Activated CD8-positive, alpha-beta T cell treated with anti-CD3 and anti-CD28 coated beads for 36 hours (primary cell): ENCODE measurements at places on chromosomes 1 and 21. TPM values are rescaled to one million over a fixed set of nuclear protein-coding genes. Genes with fewer than 3 reads are reported as not detected.

Gene ECM1
- total RNA-seq, result 0.74 TPM

Gene CA6
- 3.5 TPM for total RNA-seq

Gene PLXNA2
- total RNA-seq, result 0.23 TPM

Gene KIF14
- 13.7 TPM for total RNA-seq

Gene CLCNKB
- not detected for total RNA-seq

Gene TFF3
- total RNA-seq, result not detected

Gene SPRR2A
- total RNA-seq, result not detected

Gene AGT
- total RNA-seq, result not detected

Gene C1orf216
- total RNA-seq, result 10.4 TPM

Gene LRRC8C
- total RNA-seq, result 37.4 TPM

Gene QSOX1
- total RNA-seq, result 33.9 TPM

- no peak for DNase-seq
Observed at GRCh38 chr1:164926107-164926506, 367.1 kb downstream of the PBX1 start.

DNA sequence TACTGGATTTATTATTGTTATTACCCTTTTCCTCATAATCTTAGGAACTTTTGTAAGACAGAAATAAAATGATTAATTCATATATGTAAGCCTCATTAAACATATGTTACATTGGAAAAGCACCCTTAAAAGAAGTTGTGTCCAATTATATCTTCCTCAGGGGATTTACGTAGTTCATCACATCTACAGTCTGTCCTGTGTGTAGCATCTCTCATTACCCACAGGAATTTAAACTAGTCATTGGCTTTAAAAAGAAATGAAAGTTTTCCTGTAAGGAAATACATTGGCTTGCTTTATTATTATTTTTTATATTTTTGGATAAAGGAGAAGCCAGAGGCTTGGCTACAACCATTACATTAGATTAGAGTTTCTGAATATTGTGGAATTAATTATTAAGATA, 56.1 kb downstream of the SWT1 start:
- DNase-seq, result no peak

- DNase-seq, result no peak
Observed at GRCh38 chr1:47692196-47692595, 254.4 kb downstream of the FOXD2 start.

GRCh38 chr1:159428536-159428935, 3.5 kb upstream of the OR10J4 start:
- no peak for DNase-seq

- no peak for DNase-seq
Observed at GRCh38 chr1:244857761-244858160, 6.6 kb downstream of the HNRNPU start.

GRCh38 chr1:25073640-25074270, 143.7 kb upstream of the RUNX3 start:
- DNase-seq, result no peak

DNA sequence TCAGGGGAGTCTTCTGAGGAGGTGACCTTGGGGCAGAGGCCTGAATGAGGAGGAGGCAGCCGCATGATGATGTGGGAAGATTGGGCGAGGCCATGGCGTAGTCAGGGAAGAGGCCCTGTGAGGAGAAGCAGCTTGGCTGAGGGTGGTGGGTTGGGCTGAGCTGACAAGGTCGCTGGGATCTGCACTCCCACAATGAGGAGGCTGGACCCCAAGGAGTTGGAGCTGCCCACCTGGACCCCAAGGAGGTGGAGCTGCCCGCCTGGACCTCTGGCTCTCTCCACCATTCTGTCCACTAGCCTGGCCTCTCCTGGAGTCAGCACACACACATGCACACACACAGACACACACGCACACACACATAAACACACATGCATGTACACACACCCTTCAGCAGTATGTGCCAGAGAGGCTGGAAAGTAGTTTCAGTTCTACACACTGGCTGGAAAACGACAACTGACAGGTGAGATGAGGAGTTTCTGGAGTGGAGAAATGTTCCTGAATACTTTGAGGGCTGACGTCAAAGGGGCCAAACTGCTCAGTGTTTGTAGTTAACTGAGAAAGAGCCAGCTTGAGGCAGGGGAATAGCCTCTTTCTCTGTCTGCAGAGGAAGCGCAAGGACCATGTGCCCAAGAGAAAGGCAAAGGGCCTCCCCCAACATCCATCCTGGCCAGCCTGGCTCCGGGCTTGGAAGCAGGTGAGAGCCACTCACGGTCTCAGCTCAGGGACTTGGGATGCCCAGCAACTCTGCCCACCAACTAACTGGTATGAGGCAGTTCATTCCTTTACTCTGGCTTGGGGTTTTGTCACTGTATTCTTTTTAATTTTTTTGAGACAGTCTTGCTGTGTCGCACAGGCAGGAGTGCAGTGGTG, 7.1 kb downstream of the SMPDL3B start:
- no peak for DNase-seq

GRCh38 chr1:75338616-75339483, 204.7 kb downstream of the LHX8 start:
- DNase-seq, result no peak

DNA sequence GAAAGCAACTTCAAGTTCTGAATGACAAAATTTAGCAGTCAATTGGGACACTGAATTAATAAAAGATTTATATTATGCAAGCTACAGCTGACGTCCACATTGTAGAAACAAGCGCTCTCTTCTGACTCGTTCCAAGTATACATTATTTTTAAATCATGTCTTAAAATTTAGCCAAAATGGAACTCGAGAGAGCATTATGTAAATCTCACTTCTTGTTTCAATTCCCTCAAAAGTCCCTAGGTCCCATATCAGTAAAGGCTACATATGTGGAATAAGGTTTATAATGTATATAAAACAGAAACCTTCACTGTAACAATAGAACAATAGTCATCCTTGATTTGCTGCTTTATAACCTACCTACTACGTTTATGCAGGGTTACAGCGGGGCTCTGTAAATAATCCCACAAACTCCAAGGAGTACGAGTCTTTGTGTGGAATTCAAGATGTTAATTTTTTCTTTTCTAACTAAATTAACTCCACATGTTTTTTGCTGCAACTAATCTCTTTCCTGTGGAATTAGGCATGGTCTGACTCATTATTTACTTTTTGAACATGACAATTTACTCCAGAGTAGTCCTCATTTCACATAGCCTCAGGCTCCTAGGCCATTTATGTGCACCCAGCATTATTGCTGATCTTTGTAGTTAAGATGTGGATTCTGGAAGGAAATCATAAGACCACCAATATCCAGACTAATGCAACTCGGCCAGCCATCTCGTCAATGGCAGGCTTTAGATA, 785.1 kb downstream of the LTN1 start:
- no peak for DNase-seq

GRCh38 chr21:33493756-33494155, 2.2 kb upstream of the DNAJC28 start:
- no peak for DNase-seq

DNA sequence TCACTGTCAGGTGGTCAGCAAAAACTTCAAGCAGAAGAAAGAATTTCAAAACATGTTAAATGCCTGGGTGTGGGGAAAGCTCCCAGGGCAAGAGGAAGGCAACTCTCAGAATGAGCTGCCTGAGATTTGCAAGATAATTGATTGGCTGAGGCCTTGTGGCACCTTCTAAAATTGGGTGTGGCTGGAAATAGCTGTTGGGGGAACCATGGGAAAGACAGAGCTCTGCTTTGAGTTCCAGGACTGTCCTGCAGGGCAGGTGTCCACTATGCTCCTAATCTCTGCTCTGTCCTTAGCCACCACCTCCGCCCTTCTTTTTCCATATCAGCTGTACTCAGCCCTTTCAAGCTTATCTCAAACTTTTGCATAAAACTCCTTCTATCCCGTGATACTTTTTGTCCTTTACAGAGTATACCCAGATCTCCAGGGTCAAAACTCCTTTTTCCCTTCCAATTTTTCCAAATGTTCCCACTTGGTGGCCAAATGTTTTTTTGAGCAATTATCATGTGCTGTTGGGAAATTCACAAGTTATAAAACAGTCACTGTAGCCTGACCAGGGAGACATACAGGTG, 23.8 kb upstream of the PPP2R5A start:
- no peak for DNase-seq

DNA sequence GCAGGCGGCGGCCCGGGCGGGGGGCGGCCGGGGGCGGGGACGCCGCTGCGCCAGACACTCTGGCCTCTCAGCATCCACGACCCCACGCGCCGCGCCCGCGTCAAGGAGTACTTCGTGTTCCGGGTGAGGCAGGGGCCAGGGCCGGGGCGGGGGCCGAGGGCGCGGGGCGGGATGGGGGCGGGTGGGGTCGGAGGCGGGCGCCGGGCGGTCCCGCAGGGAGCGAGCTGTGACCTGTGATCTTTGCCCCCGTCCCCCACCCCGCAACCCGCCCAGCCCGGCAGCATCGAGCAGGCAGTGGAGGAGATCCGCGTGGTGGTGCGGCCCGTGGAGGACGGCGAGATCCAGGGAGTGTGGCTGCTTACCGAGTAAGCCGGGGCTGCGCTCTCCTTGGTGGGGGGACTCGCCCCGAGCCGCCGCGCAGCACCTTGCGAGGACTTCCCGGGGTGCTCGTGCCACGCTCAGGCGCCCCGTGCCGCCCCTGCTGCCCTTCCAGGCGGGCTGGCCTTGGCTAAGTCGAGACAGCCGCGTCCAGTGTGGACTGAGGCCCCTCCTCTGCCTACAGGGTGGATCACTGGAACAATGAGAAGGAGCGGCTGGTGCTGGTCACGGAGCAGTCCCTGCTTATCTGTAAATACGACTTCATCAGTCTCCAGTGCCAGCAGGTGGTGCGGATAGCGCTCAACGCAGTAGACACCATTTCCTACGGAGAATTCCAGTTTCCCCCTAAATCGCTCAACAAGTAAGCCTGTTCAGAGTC, 514 bp downstream of the TPRG1L start:
- peak; percentile 37 for DNase-seq

- peak; percentile 55 for DNase-seq
Observed at GRCh38 chr1:40344597-40344996, 27.5 kb upstream of the COL9A2 start.

DNA sequence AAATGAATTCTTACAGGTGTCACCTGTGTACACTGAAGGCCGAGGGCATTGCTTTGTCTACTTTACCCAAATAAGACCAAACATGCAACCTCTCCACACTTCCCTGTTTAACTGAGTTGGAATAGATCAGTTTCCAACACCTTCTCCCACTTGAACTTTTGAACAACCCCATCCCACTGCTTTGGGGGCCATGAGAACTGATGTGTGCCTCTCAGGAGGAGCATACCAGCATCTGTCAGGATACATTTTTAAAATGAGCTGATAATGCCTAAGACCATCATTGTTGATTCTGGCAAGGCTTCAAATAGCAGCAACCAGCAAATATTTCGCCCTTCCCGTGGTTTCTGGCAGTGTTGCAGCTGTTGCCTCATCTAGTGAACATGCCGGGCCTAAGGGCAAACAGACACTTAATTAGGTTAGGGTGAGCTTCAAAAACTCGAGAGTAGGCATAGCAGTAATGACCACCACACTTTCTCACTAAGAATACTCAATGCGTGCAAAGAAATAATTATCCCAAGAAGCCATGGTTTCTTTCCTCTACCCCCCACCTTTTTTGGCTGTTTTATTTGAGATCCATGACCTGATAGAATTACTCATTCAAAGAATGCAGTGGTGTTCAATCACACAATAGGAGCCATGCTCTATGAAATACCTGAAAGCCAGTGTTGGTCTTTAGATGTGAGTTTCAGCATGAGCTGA, 63.7 kb downstream of the MAP10 start:
- DNase-seq, result no peak

GRCh38 chr1:156155756-156156510, 2.5 kb downstream of the SEMA4A start:
- DNase-seq, result no peak

GRCh38 chr1:23401313-23401712, 23.2 kb downstream of the TCEA3 start:
- DNase-seq, result no peak

DNA sequence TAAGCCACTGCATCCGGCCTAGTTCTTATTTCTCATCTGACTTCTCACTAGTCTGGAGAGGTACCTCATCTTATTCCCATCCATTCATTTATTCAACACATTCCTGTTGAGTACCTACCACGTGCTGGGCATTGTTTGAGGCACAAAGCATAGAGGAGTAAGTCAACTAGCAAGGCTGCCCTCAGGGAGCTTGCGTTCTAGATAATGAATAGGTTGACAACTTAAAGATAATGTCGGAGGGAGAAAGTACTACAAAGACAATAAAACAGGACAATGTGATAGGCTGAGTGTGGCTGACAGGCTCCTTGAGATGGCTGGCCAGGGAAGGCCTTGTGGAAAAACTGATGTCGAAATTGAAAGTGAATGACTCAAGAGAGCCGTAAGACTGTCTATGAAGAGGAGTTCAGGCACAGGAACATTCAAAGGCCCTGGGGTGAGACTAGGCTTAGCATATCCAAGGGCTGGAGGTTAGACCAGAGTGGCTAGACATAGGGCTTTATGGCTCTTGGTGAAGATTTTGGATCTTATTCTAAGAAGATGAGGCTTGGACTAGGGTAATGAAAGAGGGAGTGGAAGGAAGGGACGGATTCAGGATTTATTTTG, 18.3 kb downstream of the SPATA21 start:
- peak; percentile 45 for DNase-seq

DNA sequence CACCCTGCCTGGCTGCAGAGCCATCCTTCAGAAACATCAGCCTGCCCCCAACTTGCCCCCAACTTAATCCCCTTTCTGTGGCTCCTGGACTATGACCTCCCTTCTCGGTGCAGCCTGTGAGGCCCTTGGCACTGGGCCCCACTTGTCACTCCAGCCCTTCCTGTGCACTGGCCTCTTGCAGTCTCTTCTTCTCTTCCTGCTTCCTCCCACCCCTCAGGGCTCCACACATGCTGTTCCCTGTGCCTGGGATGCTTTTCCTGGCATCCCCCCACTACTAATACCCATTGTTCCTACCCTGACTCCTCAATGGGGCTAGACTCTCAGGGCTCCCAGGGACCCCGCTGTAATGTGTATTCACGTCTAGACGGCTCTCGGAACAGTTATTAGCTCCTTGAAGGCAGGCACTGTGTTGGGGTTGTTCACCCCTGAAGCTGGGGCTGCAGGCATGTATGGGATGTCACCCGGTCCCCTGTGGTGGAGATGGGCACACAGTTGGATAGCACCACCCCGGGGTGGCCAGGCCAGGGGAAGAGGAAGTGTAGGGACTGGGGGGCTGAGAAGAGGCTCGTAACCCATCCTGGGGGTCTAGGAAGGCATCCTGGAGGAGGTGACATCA, 4.5 kb downstream of the LDLRAD1 start:
- DNase-seq, result no peak

- no peak for DNase-seq
Observed at GRCh38 chr1:162319493-162320175, 57.0 kb downstream of the SPATA46 start.

- no peak for DNase-seq
Observed at GRCh38 chr1:21532496-21532895, 23.3 kb downstream of the ALPL start.

GRCh38 chr1:107649023-107649422, 316.0 kb downstream of the VAV3 start:
- no peak for DNase-seq

GRCh38 chr1:60388092-60388987, 314.8 kb upstream of the C1orf87 start:
- no peak for DNase-seq
